ENCODE measurements at places on chromosomes 4 and X.

DNA sequence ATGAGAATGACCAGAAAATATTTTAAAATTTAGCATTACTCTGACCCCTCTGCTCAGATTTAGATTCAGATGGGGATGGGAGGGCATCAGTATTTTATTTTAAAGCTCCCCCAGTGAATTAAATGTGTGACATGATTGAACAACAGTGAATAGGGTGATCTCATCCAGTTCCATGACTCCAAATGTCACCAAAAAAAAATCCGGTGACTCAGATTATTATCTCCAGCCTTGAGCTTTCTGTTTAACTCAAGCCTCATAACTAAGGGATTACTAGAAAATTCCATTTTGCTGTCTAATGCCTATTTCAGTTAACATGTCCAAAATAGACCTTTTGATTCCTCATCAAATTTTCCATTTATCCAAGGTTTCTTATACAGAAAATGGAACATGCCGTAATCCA lies 121.8 kb upstream of the TMEM47 start:
- DNase-seq, result no peak

DNA sequence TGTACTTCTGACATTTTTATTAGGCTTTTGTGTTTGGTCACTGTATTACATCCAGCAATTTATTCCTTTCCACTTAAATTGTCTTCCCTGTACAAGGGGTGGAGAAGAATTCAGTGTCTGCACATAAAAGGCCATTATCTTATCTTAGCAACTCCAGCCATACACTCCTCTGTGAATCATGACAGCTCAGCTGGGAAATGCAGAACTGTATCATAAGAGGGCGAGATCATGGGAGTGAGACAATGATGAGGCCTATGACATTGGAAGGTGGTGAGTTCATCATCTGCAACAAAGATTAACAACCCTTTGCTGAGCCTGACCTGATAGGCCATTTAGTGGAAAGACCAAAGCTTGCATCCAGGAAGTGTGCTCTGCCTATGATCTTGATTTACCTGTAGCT lies 33.3 kb downstream of the SLIT2 start:
- no peak for DNase-seq

DNA sequence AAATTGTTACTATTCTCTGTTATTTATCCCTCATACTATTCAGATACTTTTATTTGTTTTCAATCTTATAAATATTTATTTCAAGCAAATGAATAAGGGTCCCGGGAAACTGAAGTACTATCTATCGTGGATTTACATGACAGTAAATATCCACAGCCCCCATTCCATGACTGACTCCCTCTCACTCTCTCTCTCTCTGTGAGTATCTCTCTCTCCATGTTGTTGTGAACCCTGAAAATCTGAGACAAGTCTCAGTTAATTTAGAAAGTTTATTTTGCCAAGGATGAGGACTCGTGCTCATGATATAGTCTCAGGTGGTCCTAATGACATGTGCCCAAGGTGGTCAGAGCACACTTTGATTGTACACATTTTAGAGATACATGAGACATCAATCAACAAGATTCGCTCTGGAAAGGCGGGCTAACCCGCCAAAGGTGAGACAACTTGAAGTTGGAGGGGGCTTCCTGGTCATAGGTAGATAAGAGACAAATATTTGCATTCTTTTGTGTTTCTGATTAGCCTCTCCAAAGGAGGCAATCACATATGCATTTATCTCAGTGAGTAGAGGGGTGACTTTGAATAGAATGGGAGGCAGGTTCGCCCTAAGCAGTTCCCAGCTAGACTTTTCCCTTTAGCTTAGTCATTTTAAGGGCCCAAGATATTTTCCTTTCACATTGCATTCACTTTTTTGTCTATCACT lies 986.4 kb downstream of the NLGN4X start:
- DNase-seq, result no peak

- no peak for DNase-seq
These were observed 3.9 kb downstream of the CTBP1 start for GRCh38 chr4:1244978-1245471.

GRCh38 chr4:10239982-10240654 lies 123.5 kb upstream of the WDR1 start:
- DNase-seq, result no peak

DNA sequence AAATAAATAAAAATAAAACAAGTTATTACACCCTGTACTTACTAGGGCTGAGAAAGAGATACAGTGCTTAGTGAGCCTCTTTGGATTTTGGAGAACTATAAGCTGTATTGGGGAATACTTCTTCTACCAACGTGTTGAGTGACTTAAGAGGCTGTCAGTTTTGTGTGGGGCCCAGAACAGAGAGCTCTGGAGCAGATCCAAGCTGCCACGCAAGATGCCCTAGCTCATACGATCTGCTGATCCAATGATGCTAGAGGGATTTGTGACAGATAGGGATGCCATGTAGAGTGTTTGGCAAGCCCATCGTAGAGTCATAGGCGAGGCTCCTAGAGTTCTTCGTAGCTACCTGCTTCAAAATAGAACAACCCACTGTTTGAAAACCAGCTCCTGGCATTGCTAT lies 60.3 kb upstream of the KLF3 start:
- peak; percentile 30 for DNase-seq

- DNase-seq, result no peak
These were observed 409.3 kb downstream of the FAM47B start for GRCh38 chrX:35351795-35352483.

GRCh38 chr4:152734015-152734698 lies 45.4 kb downstream of the TIGD4 start:
- no peak for DNase-seq

GRCh38 chr4:75623026-75623425 lies 7.3 kb downstream of the CDKL2 start:
- DNase-seq, result no peak

DNA sequence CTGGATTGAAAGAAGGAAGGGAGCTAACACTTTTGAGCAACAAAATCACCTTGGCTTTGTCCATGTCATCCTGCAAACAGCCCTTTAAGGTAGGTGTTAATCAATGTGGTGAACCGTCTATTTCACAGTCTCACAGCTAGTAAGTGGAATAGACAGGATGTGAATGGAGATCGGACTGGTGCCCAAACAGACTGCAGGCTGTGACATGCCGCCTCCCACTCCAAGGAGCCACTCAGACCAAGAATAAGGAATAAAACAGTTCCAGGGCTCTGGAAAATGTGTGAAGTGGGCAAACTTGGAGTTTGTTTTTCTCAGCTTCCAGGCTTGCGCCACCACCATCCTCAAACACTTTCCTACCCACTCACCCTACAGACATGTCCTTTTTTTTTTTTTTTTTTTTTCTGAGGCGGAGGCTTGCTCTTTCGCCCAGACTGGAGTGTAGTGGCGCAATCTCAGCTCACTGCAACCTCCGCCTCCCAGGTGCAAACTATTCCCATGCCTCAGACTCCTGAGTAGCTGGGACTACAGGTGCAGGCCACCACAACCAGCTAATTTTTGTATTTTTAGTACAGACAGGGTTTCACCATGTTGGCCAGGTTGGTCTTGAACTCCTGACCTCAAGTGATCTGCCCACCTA lies 57.7 kb upstream of the SEC24B start:
- no peak for DNase-seq

DNA sequence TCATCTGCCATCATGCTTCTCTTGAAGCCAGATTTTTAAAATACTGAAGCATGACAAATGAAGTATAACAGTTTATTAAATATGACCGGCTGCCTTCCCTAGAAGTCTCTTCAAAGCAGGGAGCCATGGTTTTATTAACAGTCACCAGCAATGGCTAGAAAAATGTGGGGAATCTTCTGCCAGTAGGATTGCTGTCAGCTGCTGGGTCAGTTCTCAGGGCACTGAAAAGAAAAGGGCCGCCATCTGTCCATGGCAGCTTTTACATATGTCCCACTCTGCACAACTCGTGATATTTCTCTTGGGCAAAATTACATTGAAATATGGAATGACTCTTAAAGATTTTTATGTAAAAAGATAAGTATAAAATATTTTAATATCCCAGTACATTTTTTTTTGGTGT lies 2.8 kb downstream of the CCNG2 start:
- no peak for DNase-seq

DNA sequence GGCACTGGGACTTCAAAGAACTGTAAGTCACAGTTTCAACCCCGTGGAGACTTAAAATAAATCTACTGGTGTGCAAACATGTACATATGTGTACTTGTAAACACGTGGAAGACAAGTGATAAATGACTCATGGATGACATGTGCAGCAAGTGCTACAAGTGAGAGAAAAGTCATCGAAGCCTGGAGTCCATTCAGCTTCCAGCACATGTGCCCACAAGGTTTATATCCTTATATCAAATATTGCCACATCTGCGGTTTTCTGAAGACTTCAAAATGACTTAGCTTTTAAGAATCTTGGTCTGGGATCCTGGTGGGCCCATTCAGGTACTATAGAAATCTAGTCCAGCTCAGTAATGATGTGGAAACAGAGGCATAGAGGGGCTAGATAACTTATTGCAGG lies 33.0 kb upstream of the TTC29 start:
- DNase-seq, result no peak

GRCh38 chr4:102449751-102450352 lies 51.3 kb upstream of the NFKB1 start:
- DNase-seq, result no peak

DNA sequence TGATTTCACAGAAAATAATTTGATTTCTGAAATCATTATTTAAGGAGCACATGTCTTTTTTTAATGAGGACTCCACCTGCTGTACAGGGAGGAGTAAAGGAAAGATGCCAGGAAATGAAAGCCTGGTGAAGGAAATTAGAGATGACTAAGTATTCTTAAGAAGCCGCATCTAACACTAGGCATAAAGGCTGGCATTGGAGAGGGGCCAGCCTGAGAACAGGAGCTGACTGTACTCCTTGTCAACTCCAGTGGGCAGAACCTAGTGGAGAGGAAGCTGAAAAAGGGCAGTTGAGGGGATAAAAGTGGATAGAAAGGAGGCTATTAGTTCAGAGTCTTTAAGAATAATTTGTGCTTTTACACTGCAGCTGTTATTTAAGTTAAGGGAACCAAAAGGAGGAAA lies 393.0 kb downstream of the PPP1R2C start:
- DNase-seq, result no peak

- DNase-seq, result no peak
These were observed 69.7 kb downstream of the ZFYVE28 start for GRCh38 chr4:2348786-2349185.

DNA sequence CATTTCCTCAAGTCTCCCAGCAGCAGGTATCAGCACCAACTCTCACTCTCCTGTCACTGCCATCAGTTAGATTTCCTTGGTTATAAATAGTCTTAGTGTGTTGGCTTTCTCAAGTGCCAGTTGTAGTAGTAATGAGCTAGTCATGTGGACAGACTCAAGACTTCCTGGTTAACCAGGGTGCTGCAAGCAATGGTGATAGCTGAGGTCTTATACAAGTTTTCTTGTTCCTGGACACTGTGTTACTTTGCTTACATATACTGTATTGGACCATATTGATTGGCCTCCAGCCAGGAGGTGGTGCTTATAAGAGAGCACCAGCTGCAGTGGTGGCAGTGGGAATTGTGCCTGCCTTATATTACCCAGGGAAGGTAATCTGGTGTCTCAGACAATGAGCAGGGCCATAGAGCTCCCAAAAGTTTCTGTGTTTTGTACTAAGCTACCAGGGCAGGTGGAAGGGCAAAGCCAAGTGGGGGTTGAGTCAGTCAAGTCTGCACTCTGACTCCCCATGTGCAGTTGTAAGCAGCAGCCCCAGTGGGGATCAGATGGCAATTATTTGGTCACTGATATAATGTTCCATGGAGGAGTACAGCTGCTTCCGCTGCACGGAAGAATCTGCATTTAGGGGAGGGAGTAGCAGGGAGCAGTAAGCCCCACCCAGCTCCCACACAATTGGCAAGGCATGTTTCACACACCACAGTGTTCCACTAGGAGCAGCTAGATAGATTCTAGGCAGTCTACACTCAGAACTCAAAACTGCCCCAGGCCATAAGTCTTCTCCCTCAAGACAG lies 24.1 kb upstream of the ZDHHC15 start:
- DNase-seq, result no peak

DNA sequence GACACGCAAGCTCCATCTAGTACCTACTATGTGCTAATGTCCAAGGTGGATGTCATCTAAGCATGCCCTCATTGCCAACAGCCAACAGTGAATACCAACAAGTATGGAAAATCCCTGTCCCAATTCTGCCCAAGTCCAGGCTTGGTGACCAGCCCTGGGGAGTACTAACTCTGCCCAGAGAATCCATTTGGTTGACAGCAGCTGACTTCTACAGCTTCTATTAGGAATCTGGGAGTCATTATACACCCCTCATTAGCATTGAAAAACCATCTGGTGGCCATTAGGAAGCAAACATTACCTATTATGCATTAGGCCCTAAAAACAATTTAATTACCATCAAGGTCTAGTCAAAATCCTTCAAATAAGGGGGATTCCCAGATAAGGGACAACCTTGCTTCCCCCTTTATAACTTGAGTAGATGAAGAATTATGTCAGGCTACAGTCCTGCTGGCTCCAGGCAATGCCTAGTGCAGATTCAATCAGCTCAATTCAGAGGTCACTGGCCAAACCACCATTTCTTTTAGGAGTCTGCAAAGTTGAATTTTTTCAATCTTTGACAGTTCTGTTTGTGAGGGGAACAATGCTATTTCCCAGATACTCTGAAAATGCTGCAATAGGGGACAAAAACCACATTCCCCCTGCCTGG lies 228.0 kb upstream of the LDB2 start:
- no peak for DNase-seq
